CD4-positive, alpha-beta T cell treated with Interleukin-2 at 100 ng/mL for 4 hours (primary cell): ENCODE measurements at places on chromosomes 4 and X.

GRCh38 chr4:5371415-5372190 is 320.3 kb downstream of the STK32B start:
- DNase-seq, result no peak

- no peak for DNase-seq
Observed at GRCh38 chr4:1325681-1326635, 21.1 kb upstream of the UVSSA start.

GRCh38 chr4:151439320-151439719 is 30.3 kb downstream of the FHIP1A start:
- no peak for DNase-seq

- DNase-seq, result no peak
Observed at GRCh38 chr4:23484689-23485088, 405.2 kb downstream of the PPARGC1A start.

DNA sequence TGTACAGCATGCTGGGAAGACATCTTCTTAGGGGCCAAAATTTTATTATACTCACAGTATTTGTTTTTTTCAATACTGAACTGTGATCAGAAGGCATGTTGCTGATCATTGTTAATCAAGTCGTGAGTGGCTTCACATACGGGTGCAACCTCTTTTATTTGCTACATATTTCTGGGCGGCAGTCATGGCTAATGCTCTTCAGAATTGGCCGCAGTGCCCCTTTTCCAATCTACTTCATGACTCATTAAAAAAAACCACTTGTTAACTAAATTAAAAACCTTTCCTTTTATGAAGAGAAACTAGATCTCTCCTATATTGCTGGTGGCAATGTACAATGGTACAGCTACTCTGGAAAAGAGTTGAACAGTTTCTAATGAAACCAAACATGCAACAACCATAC is 101.5 kb upstream of the C1GALT1C1 start:
- no peak for DNase-seq

- no peak for DNase-seq
Observed at GRCh38 chr4:93698686-93699085, 129.9 kb upstream of the ATOH1 start.

DNA sequence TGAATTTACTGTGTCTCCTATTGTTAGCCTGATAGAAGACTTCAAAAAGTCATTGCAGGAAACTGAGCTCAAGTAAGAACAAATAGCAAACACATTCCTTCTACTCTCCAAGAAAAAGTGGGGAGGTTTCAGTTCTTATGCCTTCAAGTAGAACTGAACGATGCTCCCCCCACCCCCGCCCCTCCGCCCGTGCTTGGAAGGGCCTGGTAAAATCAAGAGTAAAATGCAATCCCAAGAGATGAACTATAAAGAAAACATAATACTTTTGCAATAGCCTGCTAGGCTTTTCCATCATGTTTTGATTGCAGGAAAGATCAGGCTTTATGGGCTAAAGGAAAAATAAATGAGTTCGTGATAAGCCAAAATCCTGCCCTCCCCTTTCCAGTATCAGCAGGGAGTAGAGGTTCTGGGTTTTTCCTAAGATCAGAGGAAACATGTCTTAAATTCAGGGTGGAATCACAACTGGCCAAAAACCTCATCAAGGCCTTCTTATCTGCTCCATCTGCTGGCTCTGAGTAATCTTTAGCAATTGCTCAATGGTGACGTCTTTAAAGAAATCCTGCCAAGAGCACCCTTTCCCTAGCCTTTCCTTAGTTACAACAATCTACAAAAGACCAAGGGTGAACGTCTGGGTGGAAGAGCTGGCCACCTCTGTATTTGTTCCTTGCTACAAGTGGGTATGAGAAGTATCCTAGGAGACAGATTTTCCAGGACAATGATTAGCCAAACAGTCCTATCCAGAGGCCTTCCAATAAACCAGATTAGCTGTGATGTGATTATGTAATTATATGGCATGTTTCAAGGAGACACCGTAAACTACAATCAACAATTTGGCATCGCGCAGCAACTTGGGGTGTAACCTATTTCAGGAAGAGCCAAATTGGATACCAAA is 66.3 kb upstream of the FAM9C start:
- DNase-seq, result no peak

DNA sequence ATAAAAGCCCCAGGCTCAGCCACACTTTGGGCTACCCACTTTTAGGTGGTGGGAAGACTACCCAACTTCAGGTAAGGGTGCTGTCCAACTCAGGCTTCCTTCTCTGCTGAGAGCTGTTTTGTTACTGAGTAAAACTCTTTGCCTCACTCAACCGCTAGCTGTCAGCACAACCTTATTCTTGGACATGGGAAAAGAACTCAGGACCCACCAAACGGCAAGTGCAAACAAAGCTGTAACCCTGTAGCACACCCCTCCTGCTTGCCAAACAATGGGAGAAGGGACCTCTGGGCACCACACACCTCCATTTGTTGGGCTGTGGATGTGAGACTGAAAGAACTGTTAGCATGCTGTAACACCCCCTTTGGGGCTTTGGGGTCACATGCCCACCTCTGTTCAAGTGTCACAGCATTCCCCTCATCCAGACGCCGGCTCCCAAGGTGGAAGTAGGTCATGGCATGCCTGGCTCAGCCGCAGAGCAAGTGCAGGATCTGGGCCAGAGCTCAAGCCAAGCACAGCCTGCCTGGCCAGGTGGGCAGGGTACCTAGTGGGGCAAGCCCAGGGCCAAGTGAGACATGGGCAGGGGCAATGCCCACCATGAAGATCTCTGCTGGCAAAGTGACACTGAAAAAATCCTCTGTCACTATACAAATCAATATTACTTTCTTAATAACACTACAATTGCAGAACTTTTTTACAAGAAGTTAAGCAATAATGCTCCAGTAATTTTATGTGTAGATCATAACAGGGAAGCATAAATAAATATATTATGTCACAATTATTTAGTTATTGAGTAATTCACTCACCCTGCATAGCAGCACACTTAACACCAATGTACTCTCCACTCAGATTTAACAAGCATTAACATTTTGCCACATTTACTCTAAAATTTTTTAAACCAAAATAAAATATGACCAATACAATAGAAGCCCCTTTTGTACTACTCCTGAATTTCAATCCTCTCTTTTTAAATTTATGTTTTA is 107.2 kb downstream of the TBCK start:
- no peak for DNase-seq

DNA sequence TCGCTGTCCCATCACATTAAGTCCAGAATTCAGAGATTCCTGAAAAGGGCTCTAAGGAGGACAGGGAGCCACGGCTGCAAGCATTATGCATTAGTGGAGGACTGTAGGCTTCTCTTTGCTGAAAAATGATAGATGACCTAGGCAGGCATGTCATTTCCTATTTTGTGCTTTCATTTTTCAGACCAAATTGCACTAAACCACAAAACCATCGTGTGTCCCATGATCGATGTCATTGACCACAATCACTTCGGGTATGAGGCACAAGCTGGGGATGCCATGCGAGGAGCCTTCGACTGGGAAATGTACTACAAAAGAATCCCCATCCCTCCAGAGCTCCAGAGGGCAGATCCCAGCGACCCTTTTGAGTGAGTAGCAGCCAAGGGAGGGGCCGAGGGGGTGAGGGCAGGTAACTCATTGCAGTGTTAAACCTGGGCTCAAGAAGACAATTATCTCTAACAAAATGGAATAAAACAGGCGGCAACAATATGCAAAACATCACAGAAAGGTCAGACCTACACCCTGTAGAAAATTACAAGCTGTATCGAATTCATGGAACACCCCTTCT is 355.2 kb upstream of the GALNT7 start:
- no peak for DNase-seq
